ENCODE measurements at places on chromosomes 6 and 20.
A peak's percentile ranks its signal among the peaks of the same experiment; 100 is the strongest.

DNA sequence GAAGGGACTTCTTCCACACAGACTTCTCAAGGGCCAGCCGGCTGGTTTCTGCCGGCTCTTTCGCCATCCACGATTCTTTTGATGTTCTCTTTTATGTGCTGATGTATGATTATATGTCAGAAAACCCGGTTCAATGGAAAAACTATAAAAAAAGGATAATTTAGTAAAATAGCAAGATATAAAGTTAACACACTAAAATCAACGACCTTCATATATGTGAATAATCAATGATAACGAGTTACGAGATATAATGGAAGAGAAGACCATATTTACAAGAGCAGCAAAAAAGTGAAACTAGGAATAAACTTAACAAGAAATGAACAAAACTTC, 540 bp upstream of the ZSCAN12 start:
- DNase-seq, result peak; percentile 3

GRCh38 chr20:35515949-35516645, 13.4 kb downstream of the C20orf173 start:
- no peak for DNase-seq

GRCh38 chr6:71127374-71127773, 161.2 kb upstream of the OGFRL1 start:
- no peak for DNase-seq

GRCh38 chr6:57435475-57436160, 118.2 kb downstream of the PRIM2 start:
- DNase-seq, result no peak

- DNase-seq, result peak; percentile 22
Measured at GRCh38 chr20:33917831-33918525, 75.7 kb upstream of the RALY start.

DNA sequence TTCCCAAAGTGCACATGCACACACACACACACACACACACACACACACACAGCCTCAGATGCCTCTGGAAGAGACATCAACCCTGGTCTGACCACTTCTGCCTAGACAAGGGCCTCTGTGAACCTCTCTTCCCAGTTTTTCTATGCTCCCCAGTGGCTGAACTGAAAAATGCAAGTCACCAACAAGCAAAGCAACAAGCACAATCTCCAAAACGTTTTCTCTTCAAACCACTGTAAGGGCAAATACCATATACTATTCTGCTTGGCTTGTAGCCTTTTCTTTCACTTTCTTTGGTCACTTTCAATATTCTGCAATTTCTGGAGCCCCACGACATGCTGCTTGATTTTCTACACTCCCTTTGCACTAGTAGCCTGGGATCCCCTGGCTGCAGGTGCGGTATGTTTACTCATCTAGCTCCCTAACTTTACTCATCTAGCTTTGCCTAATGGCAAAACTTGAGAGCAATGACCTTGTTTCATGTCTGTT, 121.4 kb upstream of the DST start:
- no peak for DNase-seq

DNA sequence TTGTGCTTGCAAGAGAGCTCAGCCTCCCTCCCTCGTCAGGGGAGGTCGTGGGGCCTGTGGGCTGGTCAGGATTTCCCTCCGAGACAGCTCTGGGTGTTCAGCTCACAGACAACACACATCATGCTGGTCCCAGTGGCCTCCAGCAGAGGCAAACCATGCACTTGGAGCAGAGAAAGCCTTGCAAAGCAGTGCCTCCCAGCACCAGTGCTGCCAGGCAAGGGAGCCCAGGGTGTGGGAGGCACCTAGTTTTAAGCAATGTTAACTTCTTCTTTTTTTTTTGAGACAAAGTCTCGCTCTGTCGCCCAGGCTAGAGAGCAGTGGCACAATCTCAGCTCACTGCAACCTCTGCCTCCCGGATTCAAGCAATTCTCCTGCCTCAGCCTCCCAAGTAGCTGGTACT, 34.0 kb upstream of the INSM1 start:
- DNase-seq, result no peak

GRCh38 chr20:417801-418342, 9.8 kb downstream of the RBCK1 start:
- DNase-seq, result no peak

DNA sequence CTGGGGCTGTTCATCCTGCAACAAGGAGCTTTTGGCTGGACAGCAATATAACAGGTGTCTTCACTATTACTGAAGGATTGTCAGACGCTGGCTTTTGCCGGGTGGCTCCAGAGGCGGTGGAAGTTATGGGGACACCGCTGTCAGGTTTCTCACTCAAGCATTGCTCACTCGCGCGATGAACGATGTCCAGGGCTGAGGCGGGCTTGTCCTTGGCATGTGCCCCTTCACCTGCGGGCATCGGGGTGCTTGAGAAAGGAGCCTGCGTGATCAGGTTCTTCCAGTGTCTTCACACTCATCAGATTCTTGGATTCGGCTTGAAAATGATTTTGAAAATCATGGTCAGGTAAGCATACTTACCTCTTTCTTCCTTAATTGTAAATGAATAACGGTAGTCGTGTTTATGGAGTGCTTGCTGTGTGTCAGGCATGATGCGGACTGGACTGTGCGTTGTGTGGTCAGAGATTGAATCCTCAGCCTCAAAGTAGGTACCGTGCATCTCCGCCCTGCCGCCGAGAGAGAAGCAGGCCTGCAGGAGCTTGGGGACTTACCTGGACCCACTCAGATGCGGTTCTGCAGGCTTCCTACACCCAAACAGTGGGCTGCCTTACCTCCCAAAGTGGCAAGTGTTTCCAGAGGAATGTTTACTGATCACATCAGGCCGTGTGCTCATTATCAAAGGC, 18.3 kb upstream of the PYGB start:
- DNase-seq, result no peak

DNA sequence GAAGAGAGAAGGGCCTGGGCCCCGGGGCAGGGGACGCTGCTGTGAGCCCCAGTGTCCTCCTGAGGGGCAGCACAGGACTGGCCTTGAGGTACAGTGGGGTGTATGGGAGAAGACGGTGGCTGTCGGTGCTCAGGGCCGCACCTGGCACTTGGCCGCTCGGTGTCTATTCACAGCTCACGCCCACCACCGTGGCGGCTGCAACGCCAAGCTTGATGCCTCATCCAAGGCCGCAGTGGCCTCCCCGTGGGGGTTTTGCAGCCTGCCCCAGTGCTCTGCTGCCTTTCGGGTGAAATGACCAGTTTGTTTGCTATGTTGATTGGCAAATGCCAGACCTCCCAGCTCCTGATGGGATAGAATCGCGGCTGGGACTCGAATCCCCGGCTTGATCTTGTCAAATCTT, 79.5 kb upstream of the SLCO4A1 start:
- DNase-seq, result no peak

- no peak for DNase-seq
Measured at GRCh38 chr20:52593654-52594053, 378.5 kb upstream of the TSHZ2 start.

GRCh38 chr6:30548375-30548774, 7.9 kb downstream of the GNL1 start:
- DNase-seq, result no peak

GRCh38 chr6:73927421-73927820, 231.4 kb downstream of the CD109 start:
- DNase-seq, result no peak

- no peak for DNase-seq
Measured at GRCh38 chr6:125222531-125223455, 69.2 kb downstream of the TPD52L1 start.

DNA sequence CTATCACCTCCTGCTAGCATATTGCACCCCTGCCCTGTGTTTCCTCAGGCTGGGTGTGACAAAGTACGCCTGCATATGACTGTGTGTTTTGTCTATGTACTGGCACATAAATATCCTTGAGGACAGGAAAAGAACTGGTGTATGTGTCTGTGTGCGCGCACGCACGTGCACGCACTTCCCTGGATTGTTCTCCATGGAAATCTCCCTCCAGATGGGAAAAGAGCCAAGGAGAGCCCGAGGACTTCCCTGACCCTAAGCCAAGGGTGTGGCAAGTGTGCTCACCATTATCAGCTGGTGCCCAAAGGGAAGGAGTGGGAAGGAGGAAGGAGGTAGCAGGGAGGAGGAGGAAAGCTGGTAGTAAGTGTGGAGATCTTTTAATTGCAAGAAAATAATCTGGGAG, 117.6 kb downstream of the HIVEP2 start:
- no peak for DNase-seq

- peak; percentile 87 for DNase-seq
Measured at GRCh38 chr6:75493400-75494064, at the start of gene FILIP1. FILIP1 (minus strand) TSS chr6:75493800; CDS start chr6:75414972, 78,828 bp downstream.
